ENCODE measurements at places on chromosomes 11 and 22.

DNA sequence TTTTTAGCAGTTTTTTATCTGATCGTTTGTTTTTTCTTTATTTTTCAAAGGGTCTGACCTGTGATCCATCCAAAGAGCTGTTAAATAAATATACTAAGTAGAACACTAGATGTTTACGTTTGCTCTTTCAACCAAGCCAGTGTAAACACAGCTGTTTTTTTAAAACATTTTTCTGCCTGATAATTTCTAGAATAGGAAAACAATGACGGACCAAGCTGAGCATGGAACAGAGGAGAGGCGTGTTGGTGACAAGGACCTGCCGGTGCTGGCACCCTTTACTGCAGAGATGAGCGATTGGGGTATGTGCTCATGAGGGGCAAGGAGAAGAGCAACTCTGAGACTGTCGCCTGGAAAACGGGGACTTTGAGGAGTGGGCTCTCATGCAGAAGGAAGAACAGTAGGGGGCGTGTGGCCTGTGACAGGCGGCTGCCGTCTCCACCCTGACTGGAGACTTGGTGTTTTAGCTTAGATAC is 28.6 kb upstream of the PANX2 start:
- no peak for DNase-seq

DNA sequence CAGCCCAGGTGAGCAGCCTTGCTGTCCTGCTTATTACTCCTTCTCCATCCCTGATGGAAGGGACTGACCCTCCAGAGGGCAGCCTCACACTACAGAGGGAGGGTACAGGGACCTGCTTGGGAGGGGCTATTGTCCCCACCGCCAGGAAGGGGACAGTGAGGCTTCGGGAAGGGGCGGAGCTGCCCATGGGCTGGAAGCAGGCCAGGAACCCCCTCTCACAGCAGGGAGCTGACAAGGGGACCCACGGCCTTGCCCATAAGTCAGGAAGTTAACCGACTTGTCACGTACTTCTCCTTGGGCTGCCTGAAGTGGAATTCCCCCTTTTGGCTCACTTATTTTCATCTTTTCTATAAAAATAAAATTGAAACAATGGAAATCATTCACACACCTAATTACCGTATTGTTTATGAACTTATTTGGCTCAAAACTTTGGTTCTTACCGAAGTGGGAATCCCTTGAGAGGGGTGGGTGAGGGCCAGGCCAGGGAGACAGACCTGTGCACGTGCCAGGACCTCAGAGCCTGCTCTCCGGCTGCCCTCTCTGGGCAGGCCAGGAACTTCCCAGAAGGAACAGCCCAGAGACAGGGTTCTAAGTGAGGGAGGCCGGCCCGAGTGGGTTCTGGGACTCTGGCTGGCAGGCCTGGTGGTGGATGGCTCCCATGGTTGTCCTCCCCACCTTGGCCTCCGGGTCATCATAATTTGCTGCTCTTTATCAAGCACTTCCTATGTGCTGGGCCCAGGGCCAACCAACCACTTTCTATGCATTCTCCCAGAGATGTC is 5.8 kb downstream of the MGAT3 start:
- no peak for DNase-seq

- DNase-seq: no peak
Measured at GRCh38 chr11:43737201-43737590, 56.7 kb downstream of the HSD17B12 start.

- no peak for DNase-seq
Measured at GRCh38 chr22:48579043-48579927, 1248.4 kb downstream of the BRD1 start.

GRCh38 chr22:19886605-19887255 is 32.1 kb upstream of the GNB1L start:
- DNase-seq: no peak

DNA sequence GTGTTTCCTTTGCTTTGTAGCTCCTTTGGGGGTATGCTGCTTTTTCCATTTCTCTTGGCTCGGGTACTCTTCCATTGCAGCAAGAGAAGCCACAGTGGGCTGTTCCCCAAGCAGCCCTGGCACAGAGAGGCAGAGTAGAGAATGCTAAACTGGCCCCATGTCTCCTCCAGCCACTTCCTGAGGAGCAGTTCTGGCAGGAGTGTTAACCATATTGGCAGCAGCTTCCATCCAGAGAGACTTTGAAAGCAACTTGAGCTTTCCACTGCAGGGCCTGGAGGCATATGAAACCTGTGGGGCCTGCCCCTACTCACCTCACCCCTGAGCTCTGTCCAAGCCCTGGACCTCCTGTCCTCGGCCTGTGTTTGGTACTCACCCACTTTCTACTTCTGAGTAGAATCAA is 61.8 kb downstream of the ALX4 start:
- no peak for DNase-seq

DNA sequence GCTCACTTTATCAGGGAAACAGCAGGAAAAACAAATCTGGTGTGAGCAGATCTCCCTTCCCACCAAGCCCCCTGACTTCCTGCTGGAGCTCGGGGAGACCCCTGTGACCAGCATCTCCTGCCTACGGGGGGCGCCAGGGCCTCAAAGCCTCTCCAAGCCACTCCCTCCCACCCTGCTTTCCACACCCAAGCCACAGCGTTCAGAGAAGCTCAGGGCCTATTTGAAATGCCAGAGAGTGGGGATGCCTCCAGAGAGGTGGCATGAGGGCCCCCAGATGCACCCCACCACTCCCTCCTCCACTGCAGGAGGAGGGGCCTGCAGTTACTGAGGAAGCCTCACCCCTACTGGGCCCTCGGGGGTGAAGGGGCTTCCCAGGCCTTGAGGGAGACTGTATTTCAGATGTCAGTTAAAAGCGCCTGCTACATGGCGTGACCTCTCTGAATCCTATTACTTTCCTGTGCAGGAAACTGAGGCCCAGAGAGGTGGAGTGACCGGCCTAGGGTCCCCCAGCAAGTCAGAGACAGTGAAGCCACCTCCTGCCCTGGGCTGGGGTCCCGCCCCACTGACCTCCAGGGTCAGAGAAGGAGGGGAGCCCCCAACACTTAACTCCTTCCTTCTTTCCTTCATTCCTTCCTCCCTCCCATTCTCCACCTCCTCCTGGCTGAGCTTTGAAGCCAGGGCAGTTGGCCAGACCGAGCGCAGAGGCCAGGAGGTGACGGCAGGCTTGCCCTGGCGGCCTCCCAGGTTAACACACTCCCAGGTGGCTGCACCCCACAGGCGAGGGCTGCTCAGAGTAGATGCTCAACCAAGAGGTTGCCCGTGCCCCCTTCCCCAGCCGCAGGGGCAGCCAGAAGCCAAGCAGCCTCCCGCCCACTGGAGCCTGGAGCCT is 6.0 kb upstream of the CDKN1C start:
- DNase-seq: no peak

DNA sequence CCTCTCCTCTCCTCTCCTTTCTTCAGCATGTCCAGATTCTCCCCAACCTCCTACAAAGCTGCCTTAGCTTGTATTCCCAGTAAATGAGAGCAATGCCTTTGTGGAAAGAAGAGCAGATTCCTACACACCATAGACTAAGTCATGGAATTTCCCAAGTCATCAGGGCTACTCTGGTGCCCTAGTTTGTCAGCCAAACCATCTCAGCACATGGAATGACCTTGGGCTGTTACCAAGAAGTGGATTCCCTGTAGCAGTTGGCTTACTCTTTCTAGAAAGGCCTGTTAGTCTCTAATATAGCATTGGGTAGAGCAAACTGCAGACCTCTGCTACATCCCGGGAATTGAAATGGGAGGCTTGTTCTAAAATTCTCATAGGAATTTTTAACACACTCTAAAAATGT is 108.9 kb upstream of the OLFML1 start:
- no peak for DNase-seq

DNA sequence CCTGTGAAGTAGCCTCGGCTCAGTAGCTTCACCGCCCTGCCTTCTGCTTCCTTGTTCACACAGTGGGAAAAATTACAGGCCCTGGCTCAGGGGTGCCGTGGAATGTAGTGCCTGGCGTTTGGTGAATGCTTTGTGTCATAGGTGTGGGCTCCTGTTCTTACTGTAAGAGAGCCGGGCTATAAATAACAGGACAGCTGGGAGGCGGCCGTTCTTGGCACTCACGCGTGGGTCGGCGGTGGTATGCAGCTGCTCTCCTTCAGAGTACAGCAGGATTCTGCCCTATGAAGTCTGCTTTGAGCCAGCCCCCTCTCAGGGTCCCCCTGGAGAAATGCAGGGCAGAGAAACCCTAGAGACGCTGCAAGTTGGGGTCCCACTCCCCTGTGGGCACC is 84.2 kb downstream of the CTTN start:
- DNase-seq: no peak

Data from stimulated activated CD8-positive, alpha-beta memory T cell treated with anti-CD3 and anti-CD28 coated beads, Interleukin-7, amount 100 ng/mL, for 24 hours (primary cell).